SJSA1 (cell line): ENCODE measurements at places on chromosomes 1 and 21. TPM values are rescaled to one million over a fixed set of nuclear protein-coding genes. Genes with fewer than 3 reads are reported as not detected.

GRCh38 chr21:32597205-32597604 is 11.9 kb upstream of the TCP10L start:
- peak; percentile 76 for DNase-seq

GRCh38 chr1:212514056-212514614 is 81.4 kb downstream of the NENF start:
- DNase-seq = peak; percentile 82

- no peak for DNase-seq
Observed at GRCh38 chr1:6142734-6143133, 37.4 kb downstream of the CHD5 start.

GRCh38 chr1:155050560-155051341 is at the start of gene ADAM15:
ADAM15 (plus strand) TSS chr1:155051316; CDS start chr1:155051387, 71 bp downstream.
- DNase-seq = peak; percentile 84

DNA sequence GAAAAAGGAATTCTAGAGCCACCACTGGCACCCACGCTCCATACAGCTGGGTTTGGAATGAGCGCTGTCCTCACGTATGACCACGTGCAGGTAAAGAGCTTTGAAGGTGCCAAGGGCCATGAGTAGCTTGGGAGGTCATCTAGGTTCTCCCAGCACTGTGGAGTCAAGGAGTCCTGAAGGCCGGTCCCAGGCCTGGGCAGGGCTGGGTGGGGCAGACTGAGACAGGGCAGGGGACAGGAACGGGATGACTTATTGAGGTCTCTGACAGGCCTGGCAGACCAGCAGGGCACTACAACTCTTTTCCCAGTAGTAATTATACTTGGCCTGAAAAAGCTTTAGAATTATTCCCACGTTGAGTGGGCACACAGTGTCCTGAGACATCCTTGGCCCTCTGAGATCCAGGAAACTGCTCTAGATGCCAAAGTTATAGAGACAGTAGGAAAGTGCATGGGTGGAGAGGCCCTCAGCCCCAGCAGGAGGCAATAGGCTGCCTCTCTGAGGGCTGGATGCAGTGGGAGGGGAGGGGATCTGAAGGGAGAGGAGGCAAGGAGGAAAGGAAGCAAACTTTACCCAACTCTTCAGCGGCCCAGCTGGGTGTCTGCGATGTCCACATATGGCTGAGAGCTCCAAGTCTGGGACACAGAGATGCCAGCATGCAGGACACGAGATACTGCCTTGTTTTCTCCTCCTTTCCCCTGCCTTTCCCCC is 1.8 kb upstream of the CDA start:
- no peak for DNase-seq

DNA sequence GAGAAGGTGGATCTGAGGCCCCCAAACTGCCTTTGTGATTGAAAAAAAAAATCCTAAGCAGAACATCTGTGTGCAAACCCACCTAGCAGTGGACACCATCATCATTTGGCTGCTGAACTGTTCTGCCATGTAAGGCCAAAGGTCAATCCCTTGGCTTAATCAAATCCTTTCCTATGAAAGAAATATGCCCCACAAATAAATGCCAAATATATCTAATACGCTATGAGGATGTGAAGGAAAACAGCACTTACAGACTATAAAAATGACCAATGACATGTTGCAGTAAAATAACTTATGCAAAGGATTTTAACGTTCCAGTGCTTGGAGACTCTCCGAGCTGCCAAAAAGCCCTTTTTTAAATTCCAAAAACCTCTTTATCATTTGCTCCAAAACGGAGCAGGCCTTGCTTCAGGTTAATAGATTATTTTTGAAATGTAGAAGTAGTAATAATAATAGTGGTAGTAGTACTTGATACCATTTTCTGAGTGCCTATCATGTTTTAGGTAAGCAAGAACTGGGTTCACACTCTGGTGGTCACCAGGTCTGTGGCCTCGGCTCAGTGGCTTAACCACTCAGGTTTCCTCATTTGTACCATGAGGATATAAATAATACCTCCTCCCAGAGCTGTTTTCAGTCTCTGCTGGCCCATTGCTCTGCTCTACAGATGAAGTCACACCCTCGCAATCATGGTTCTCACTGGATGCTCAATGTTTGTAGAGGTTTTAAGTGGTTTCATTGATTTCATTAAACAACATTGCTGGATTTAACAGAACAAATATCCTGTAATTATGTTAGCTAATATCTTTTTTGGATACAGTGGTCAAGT is 47.9 kb upstream of the EDEM3 start:
- DNase-seq = no peak

- peak; percentile 83 for DNase-seq
Observed at GRCh38 chr21:39385299-39386145, 36.6 kb upstream of the HMGN1 start.

DNA sequence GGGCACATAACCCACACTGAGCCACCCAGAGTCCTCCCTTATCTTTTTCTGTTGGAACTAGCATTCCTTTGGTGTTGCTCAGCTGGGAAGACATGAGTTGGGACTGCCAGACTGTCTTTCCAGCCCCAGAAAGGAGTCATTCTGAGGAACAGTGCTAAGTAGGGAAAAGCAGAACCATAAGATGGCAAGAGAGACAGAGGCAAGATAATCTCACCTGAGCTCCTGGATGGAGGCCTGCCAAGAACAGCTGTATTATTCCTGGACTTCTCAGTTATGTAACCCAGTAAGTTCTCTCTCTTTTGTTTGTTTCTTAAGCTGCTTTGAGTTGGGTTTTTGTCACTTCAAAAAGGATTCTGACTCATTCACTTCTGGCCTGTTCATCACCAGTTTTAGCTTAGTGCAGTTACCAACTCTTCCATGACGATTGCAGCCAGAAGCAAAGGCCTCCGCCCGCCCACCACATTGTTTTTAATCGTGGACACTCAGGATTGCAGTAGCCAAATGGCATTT is 134.4 kb downstream of the OMA1 start:
- peak; percentile 71 for DNase-seq

- no peak for DNase-seq
Observed at GRCh38 chr1:152411134-152411533, 2.9 kb downstream of the CRNN start.

GRCh38 chr1:6507461-6507911 is 16.0 kb upstream of the PLEKHG5 start:
- no peak for DNase-seq

GRCh38 chr21:38797470-38797869 is 8.3 kb upstream of the ETS2 start:
- DNase-seq = peak; percentile 60

DNA sequence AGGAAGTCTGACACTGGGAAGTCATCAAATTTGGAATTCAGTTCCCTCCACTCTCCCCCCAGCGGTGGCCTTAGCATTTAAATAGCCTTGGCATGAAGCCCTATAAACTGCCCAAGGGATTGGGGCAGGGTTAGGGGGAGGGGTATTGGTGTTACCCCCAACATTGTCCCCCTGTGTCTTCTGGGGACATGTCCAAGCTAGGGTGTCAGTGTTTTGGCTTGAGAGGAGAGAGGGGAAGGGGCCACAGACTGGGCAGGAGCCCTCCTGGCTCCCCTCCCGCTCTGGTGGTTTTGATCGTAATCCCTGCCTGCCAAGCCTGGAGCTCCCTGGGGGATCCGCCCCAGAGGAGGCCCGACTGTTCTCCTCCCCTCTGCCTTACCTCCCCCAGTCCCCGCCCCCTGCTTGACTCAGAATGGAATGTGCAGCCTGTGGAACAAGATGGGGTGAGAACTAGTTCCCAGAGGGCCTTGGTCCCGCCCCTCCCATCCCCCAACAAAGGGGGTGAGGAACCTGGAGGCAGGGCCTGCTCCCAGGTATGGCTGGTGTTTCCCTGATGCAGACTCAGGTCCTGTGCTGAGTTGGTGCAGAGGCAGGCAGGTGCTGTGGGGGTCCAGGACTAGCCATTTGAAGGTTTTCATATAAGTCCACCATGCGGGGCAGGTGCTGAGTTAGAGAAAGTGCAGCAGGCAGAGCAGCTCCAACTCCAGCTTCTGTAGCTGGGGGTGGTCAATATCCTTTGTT is 7.4 kb downstream of the SOX13 start:
- DNase-seq = peak; percentile 92

- DNase-seq = no peak
Observed at GRCh38 chr21:26769613-26770188, 75.5 kb downstream of the ADAMTS1 start.

DNA sequence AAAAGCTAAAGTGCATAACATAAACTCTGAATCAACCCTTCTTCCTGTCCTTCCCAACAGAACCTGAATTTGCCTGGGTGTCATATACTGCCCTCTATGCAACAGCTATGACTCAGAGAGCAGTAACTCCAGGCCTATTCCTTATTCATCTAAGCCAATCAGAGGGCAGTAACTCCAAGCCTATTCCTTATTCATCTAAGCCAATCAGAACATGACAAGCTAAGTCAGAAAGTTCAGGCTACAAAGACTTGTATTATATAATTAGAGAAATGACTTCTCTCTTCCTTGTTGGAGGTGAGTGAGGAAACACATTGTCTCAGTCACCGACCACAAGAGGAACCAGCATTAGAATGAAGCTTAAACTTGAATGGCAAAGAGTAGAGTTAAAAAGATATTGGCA is 26.2 kb upstream of the TADA1 start:
- peak; percentile 80 for DNase-seq

GRCh38 chr1:2853711-2854110 is 52.2 kb upstream of the TTC34 start:
- no peak for DNase-seq

DNA sequence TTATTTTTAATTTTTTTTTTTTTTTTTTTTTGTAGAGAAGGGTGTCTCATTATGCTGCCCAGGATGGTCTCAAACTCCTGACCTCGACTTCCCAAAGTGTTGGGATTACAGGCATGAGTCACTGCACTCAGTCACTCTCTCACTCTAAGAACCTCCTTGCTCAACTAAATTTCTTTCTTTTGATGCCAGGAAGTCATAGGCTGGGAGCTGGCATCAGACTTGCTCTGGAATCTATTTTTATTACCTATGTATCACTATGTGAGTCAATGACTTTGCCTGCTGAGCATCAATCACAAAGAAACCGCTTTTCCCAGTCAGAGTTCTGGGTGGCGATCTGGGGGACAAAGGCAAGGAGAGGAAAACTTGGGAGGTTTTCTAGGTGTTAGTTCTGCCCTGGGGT is 35.5 kb upstream of the PARP1 start:
- peak; percentile 57 for DNase-seq

DNA sequence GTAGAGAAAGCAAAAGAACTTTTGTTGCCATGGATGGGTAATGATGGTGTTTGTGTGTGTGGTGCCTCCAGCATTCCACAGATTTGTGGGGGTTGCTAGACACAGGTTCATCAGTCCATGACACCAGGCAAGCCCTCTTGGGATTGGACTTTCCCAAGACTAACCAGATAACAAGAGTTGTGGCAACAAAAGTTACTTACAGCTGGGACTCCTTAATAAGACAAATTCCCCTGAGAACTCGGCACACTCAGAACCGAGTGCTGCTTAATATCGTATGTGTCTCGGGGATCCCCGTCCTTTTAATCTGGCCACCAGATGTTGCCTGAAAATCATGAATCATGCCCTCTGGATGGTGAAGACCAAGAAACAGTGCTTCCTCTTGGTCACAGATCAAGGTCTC is 193.3 kb downstream of the AJAP1 start:
- DNase-seq = no peak

DNA sequence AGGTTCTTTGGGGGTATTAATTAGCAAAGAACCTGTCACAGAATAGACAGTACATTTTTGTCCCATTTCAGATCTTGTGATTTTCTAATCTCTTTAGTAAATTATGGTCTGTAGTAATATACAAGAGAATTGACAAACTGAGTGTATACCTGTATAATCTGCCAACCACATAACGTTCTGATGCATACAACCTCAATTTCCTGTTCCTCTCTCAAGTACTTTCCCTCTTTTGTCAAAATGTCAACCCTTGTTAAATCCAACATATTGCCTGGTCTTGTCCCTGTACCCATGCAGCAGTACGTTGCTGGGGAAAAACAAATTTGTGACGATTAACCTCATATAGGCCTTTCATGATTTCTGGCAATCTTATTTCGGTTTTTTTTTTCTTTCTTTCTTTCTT is 1.1 kb downstream of the ARV1 start:
- DNase-seq = no peak

- DNase-seq = peak; percentile 64
Observed at GRCh38 chr1:3530926-3531818, 76.7 kb downstream of the ARHGEF16 start.

DNA sequence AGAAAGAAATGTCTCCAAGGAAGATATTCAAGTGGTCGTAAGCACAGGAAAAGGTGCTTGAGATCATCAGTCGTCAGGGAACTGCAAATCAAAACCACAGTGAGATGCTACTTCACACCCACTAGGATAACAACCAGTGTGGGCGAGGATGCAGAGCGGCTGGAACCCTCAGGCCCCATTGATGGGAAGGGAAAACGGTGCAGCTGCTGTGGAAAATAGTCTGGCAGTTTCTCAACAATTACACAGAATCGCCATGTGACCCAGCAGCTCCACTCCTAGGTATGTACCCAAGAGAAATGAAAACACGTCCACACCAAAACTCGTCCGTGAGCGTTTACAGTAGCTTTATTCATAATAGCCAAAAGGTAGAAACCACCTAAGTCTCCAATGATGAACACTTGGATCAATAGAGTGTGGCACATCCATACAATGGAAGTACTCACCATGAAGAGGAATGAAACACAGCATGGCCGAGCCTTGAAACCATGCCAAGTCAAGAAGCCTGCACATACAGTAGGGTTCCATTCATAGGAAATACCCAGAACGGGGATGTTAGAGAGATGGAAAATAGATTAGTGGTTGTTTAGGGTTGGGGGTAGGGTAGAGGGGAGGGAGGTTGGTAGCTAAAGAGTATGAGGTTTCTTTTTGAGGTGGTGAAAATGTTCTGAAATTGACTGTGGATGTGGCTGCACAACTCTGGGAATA is 6.1 kb downstream of the DFFB start:
- no peak for DNase-seq

DNA sequence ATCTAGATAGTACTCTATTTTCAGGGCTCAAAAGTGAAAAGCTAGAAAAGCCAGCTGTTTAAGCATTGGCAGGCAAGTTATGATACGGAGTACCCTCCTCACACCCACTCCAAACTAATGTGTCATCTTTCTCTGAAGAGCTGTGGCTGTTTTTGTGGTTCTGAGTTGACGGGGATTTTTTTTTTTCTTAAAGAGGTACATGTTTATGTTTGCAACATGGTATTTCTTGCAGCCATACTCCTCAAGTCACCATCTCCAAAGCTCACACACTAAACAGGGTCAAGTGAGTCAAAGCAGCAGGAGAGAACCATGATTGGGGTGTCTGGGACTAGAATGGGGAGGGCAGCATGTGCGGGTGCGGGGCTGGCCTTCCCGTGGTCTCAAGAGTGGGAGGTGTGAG is 347.2 kb downstream of the DISC1 start:
- no peak for DNase-seq

- DNase-seq = no peak
Observed at GRCh38 chr1:226029093-226029496, 30.0 kb upstream of the SDE2 start.

The ZBTB8OS gene
- 81.1 and 92.2 TPM in 2 replicates for total RNA-seq

The GABRD gene
- not detected in 2 replicates for total RNA-seq

The ZNF697 gene
- 1.7 and 5.0 TPM in 2 replicates for total RNA-seq

The CFAP126 gene
- not detected in 2 replicates for total RNA-seq

The CRYAA gene
- total RNA-seq = not detected in 2 replicates

The CFH gene
- 75.4 and 85.4 TPM in 2 replicates for total RNA-seq

The F13B gene
- not detected in 2 replicates for total RNA-seq

The CELA2B gene
- not detected in 2 replicates for total RNA-seq

The HHIPL2 gene
- total RNA-seq = 2.2 and 3.1 TPM in 2 replicates

The OR14A16 gene
- total RNA-seq = not detected in 2 replicates

The TACSTD2 gene
- not detected in 2 replicates for total RNA-seq

The ZNF593OS gene
- total RNA-seq = 0.24 TPM in 1 of 2 replicates, not detected in the other

The DSCAM gene
- not detected in 2 replicates for total RNA-seq

The RHBDL2 gene
- total RNA-seq = 0.29 and 0.91 TPM in 2 replicates

The CYYR1 gene
- 12.7 and 22.3 TPM in 2 replicates for total RNA-seq

The OR14K1 gene
- not detected in 2 replicates for total RNA-seq

The GART gene
- 59.9 and 92.7 TPM in 2 replicates for total RNA-seq
